NCI-H187 treated with DMSO at 0.1 percent for 48 hours (cell line): ENCODE measurements at places on chromosomes 5 and 9.

GRCh38 chr9:93589688-93590087 is 13.3 kb downstream of the PHF2 start:
- DNase-seq = no peak

GRCh38 chr9:102483651-102484050 is 511.5 kb upstream of the CYLC2 start:
- DNase-seq = no peak

DNA sequence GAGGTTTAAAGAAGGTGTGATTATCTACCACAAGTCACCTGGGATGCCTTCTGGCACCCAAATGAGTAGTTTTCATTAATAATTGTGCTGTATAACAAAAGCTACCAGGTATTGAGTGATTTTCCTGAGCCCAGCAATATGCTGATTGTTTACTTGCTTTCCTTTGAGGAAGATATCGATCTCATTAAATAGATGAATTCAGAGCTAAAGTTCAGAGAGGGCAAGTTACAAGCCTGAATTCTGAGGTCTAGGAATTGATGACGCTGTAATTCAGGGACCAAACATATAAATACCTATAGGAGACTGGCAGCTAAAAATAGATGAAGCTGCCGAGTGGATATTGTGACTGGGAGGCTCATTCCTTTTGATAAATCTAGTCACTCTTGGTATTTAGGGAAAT is 1.1 kb downstream of the ERCC6L2 start:
- DNase-seq = no peak

DNA sequence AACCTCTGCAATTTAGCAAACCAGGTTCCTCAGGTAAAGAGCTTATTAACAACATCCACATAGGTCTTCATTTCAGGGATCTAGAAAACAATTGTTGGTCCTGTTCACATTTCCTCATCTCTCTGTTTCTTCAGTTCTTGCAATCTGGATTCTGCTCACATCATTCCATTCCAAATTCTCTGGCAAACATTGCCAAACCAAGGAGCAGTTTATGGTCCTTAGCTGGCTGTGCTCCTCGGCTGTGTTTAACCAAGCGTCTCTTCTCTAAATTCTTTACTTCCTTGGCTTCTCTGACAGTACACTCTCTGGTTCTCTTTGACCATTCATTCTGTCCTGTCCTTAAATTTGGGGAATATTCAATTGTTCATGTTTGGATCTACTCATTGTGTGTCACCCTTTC is 65.8 kb upstream of the RANBP3L start:
- DNase-seq = no peak

DNA sequence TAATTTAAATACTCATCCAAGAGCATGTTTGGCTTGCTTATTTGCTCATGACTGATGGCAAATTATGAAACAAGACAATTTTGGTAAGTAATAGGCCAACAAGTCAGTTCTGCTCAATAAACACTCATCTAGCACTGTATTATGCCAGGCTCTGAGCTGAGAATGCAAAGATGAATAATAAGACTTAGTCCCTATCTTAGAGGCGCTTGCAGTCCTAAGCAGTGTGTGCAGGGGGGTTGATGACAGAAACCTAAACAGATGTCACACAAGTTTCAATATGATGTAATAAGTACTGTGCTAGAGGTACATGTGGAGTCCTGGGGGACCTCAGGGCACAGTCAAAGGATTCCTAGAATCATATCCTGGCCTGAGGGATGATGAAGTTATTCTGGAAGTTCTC is 287.6 kb upstream of the ADRA1B start:
- no peak for DNase-seq

GRCh38 chr9:129490583-129491486 is 130.1 kb downstream of the C9orf50 start:
- DNase-seq = no peak

GRCh38 chr9:35718721-35719511 is 13.1 kb downstream of the TLN1 start:
- DNase-seq = no peak

DNA sequence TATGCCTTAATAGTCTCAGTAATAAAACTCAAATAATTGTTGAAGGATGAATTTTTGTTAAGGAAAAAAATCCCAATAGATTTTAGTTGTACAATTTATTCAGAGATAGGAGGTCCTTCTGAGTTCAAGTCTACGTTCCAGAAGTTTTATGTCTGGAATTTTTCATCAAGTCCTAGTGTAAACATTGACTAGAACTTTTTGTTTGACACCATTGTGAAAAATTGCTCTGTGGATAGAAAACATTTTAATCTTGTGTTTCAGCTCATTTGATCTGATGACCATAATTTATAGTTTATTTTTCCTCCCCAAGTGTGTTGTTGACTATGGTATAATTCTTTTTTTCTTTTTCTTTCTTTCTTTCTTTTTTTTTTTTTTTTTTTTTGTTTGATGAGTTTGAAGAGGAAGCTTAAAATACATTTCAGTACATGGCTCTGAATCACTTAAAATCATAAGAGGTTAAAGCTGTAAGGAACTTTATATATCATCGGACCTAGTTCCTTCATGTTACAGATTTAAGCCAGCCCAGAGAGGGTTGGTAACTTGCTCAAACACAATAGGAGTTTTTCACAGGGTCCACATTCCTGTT is 20.7 kb downstream of the ITGA1 start:
- no peak for DNase-seq

GRCh38 chr9:93128011-93128714 is 5.9 kb downstream of the NINJ1 start:
- no peak for DNase-seq

GRCh38 chr5:122102825-122103224 is 24.8 kb upstream of the LOX start:
- no peak for DNase-seq

DNA sequence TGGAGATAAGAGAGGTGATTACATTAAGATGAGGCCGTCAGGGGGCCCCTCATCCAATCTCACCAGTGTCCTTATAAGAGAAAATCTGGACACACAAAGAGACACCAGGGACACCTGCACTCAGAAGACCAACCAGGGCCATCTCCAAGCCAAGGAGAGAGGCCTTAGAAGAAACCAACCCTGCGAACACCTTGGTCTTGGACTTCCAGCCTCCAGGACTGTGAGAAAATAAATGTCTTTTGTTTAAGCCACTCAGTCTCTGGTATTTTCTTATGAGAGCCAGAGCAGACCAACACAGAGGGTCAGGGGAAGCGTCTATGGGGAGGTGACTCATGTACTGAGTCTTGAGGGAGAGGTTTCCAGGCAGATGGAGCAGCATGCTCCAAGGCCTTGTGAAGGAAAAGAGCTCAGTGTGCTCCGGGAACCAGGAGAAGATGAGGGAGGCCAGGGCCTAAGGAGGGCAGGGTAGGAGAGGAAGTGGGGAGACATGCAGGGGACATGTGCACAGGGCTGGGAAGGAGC is 5.4 kb downstream of the PHYKPL start:
- DNase-seq = no peak
